ENCODE measurements at places on chromosomes 5 and 9.

- no peak for DNase-seq
Measured at GRCh38 chr9:135281791-135282737, 194.6 kb downstream of the OLFM1 start.

DNA sequence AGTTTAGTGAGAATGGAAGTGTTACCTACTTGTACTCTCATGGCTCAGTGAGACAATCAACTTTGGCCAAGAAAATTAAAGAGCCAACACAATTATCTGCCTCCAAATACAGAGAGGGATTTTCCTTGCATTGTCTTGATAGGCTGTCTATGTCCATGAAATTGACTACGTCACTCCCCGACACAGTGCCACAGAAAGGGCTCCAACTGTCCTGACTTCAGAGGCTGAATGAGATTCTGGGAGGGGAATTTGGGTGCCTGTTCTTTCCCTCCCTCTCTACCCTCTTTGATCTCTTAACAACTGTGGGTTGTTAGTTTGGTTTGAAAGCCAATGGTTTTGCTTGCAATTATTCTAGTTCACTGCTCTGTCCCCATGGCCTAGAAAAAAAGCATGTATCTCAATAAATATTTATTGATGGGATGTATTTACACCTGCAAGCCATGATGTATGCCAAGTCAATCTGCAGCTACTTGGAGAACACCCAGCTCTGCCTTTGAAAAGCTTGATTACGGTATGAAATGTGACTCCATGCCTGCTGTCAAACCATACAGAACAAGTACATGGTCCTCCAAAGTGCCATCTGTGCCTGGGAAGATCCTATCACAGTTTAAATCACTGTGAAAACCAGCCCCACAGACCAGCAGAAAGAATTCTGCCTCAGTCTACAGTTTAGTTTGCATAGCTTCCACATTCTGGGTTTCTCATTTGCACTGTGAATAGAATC is 37.3 kb downstream of the CAPSL start:
- DNase-seq, result no peak

DNA sequence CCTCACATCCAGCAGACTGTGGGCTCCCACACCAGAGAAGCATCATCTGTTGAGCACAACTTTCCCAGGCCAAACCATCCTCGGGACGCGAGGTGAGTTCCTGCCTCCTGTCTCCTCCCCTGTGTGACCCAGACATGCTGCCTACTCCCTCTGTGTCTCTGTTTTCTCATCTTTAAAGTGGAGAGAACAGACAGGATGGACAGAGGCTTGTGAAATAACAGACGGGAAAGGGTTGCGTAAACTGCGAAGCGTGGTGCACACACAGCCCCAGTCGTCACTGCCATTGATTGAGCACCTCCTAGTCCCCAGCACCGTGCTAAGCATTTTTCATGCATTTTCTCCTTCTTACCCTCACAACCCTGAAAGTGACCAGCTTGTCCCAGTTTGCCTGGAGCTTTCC is 52.1 kb upstream of the LMX1B start:
- DNase-seq, result no peak

- DNase-seq, result no peak
Measured at GRCh38 chr5:6183391-6184390, 194.7 kb downstream of the MED10 start.

DNA sequence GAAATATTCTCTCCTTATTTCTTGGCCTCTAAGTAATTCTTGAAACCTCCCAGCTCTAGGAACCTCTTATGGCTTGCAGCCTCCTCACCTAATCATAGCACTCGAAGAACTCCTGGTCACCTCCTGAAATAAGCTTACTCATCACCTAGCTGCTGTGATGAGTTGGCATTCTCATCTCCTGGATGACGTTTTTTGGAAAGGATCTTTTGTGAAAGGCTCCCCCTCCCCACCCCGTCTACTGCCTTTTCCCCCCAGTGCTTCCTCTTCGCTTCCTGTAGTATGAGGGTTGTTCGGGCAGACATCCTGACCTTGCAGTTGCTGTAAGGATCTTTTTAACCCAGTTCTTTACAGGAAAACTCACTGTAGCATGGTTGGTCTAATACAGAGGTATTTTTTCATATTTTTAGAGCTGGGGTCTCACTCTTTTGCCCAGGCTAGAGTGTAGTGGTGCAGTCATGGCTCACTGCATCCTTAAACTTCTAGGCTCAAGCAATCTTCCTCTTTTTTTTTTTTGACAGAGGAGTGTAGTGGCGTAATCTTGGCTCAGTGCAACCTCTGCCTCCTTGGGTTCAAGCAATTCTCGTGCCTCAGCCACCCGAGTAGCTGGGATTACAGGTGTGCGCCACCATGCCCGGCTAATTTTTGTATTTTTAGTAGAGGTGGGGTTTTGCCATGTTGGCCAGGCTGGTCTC is 41.8 kb downstream of the ARHGAP26 start:
- no peak for DNase-seq

DNA sequence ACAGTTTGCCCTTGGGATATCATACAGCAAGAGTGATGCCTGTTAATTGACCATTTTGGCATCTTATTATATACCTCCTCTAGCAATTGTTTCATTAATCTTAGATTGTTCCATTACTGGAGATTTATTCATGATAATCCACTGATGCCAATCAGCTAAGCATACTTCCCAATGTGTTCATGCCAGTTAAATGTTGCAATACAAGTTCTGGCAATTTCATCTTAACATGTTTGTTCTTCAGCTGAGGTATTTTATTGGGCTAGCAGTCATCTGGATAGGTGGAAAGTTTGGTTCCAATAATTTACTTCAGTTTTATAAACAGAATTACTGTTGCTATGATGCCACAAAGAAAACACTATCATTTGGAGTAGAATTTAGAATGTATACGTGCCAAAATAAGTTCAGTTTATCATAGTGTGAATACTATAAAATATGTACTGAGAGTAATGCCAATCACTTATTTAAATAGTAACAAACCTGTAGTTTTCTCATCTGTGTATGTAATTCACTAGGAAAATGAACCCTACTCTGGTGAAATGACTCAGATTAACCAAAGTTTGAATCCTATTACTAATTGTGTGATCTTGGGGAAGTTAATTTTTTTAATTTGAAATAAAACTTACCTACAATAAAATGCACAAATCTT is 27.9 kb upstream of the IL31RA start:
- no peak for DNase-seq

DNA sequence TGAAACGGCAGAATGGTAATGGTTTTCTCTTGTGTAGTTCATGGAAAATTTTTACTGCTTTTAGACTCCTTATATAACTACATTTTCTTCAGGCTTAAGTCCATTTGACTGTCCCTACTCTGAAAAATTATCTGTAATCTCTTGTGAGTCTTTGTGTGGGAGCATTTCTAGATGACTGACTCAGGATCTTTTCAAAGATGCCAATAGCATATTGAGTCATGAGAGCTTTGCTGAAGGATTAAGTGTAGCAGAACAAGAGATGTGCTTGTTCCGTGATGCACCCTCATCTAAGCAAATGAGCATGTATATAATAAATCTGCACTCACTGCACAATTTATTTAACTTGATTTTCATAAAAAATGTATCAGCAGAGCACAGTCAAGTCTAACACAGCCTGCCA is 298.7 kb upstream of the CDH6 start:
- DNase-seq, result no peak

GRCh38 chr5:150615141-150615699 is 25.2 kb upstream of the SYNPO start:
- no peak for DNase-seq

GRCh38 chr5:112548246-112548881 is 129.3 kb upstream of the EPB41L4A start:
- no peak for DNase-seq

GRCh38 chr9:86470326-86470725 is 116.1 kb upstream of the TUT7 start:
- no peak for DNase-seq

DNA sequence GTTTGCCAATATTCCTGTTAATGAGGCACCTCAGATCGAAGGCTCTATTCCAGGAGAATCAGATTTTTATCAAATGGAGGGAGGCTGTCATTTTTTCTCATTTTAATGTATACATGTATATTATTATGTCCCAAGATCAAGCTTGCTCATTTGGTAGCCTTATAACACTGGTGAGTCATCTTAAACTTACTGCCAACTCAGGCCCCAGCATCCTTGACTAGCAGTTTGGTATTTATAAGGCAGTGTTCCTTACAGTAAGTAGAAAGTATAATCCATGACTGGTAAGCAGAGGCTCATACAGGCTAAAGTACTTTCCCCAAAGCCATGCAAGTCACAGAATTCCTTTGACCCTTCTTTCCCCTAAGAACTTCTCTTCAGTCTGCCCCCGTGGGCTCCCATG is 90.7 kb upstream of the NR3C1 start:
- no peak for DNase-seq

GRCh38 chr9:68998385-68998784 is 15.5 kb downstream of the PRKACG start:
- DNase-seq, result no peak

DNA sequence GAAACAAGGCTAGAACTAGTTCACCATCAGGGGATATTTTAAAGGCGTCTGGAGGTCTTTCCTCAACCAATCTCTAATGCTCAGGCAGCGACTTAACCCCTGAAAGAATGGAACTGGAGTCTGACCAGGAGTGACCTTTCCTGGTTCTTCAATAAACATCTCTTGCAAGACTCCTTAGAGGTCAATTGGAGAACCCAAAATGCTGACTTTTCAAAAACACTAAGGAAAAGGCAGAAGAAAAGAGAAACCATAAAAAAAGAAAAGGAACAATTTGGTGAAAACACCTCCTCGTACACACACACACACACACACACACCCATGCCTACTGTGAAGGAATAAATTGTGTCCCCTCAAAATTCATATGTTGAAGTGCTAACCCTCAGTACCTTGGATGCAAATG is 12.3 kb downstream of the TIMD4 start:
- DNase-seq, result no peak

- DNase-seq, result no peak
Measured at GRCh38 chr5:68991279-68992084, 102.3 kb upstream of the SLC30A5 start.

DNA sequence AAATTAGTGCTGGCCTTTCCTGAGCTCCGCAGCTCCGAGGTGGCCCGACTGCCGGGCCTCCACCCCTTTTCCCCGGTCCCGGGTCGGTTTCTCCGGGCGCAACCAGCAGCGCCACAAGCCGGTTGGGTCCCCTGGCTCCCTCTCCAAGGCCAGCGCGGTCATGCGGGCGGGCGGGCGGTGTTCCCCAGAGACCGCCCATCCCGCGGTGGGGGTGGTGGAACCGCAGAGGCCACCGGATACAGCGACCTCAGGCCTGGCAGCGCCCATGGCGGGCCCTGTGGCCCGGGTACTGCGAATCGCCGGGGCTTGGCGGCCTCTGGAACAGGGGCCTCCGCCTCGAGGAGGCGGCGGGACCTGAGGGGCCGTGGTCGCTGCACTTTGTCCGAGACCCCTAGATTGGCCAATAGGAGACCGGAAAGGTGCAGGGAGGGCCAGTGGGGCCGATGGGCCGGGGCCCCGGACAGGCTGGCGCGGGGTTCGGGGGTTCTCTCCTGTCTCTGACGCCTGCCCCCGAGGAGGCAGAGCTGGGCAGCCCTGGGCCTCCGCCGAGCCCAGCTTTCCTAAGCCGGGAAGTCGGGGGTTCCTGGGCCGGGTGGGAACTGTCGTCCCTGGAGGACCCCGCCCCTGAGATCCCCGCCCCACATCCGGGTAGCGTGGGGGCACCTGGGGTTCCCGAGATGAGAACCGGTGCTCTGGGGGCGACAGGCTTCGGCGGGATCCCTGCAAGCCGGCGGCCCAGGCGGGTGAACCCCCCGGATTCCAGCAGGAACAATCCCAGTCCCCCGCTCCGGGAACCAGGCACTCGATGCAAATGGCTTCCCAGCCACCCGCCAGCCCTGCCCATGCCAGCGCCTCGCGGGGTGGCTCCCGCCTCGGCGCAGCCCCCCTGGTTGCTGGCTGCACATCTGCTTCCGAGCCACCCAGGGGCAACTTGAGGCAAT is 293.9 kb downstream of the ZSWIM6 start:
- DNase-seq, result peak; percentile 55

GRCh38 chr9:135256581-135257354 is 169.3 kb downstream of the OLFM1 start:
- DNase-seq, result no peak

- no peak for DNase-seq
Measured at GRCh38 chr9:90393365-90394152, 249.1 kb downstream of the DIRAS2 start.

- no peak for DNase-seq
Measured at GRCh38 chr5:172048539-172049101, 42.2 kb upstream of the FBXW11 start.

DNA sequence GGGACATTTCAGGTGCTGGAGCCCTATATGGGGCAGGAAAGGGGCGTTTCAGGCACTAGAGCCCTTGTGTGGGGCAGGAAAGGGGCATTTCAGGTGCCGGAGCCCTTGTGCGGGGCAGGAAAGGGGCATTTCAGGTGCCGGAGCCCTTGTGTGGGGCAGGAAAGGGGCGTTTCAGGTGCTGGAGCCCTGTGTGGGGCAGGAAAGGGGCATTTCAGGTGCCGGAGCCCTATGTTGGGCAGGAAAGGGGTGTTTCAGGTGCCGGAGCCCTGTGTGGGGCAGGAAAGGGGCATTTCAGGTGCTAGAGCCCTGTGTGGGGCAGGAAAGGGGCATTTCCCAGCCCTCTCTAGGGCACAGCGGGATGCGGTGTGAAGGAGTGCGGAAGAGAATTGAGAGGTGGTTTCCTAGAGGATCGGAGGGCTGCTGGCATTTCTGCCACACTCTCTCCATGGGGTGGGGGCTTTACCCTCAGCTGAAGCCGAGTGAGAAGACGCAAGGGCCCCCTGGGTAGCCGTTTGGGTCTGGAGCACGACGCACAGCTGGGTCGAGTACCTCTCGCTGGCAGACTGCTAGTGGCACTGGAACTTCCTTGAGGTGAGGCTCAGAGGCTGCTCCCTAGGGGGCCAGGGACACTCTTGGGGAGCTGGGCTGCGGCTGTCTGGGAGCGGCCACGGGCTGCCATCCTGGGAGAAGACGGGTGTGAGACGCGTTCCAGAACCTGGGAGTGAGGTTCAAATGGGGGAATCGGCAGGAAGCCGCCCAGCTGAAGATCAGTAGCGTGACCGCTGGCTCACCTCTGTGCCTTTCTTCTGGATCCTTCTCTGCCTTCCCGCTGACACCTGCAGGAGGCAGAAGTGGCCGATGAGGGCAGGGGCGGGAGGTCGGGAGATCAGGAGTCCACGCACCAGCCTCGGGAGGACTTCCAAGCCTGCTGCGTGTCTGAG is 122.6 kb upstream of the IRX4 start:
- no peak for DNase-seq

DNA sequence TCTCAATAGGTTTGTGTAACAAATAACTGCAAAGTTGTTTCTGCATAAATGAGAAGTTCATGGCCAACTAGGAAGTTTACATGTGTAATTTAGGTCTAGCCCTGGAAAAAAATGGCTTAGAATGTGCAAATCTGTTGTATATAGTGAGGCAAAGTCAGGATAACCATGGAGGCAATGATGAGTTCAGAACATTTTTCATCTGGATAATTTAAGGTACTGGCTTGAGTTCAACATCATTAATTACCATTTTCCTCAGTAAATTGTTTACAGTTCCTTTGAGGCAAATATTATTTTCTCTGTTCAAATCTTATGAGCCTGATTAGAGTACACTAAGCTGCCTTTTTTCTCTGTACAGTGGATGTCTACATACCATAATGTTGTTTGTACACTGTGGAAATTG is 1259.0 kb upstream of the NUDT12 start:
- no peak for DNase-seq

GRCh38 chr5:36495611-36496010 is 110.8 kb upstream of the SLC1A3 start:
- no peak for DNase-seq

Measured in GM13976 (cell line).